ENCODE measurements at places on chromosomes 16 and 17. TPM values are rescaled to one million over a fixed set of nuclear protein-coding genes. Genes with fewer than 3 reads are reported as not detected.

DNA sequence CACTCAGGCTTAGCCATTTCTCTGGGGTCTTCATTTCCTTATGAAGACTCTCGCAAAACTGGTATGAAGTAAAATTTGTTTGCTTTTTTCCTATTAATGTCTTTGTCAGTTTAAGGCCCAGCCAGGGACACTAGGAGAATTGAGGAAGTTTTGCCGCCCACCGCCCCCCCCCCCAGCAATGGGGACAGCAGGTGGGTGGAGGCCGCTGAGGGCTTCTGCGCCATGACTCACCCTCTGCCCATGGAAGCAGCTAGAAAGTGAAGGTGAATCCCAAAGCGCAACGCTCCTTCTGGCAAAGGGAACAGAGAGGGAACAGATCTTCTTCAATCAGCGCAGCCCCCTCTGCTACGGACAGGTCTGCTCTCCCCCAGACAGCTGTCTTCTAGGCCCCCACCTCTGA, 49.7 kb downstream of the MARF1 start:
- H3K27me3 ChIP-seq = no peaks in the 10 kb centered on the region
- no peak overlapping the region for H3K4me3 ChIP-seq
- H3K27ac ChIP-seq = peak overlapping the region; percentile 82
- H3K36me3 ChIP-seq = peaks cover 48% of the 10 kb centered on the region

DNA sequence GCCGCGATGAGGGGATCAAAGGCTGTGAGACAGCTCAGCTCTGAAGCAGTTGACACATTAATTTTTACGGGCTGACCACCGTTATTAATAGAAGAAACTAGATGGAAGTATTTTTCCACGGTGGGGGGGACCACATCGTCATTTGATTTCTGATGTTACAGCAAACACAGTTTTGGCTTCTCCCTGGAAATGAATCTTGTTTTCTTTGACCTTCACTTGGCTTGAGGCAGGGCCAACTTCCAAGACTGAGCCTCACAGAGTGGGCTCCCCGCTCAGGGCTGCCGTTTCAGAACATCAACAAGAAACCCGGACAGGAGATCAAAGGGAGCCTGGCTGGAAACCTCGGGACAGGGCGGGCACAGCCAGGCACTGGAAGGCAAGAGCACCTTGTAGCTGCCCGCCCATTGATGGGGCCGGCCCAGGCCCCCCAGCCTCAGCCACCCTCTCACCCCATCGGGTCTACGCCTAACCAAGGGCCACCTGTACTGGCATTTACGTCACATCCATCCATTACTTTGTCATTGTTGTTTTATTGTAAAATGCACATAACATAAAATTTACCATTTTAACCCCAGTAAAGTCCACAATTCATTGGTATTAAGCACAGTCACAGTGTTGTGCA, 124.6 kb downstream of the C16orf95 start:
- H3K27me3 ChIP-seq = peaks cover 43% of the 10 kb centered on the region
- no peaks in the 10 kb centered on the region for H3K36me3 ChIP-seq
- no peak overlapping the region for H3K4me3 ChIP-seq
- DNase-seq = no peak
- H3K27ac ChIP-seq = no peak overlapping the region

- H3K36me3 ChIP-seq = peaks cover 6% of the 10 kb centered on the region
- H3K4me1 ChIP-seq = peaks cover 52% of the 10 kb centered on the region
- H3K4me3 ChIP-seq = no peak overlapping the region
- peaks cover 29% of the 10 kb centered on the region for H3K27me3 ChIP-seq
- H3K27ac ChIP-seq = no peak overlapping the region
Measured at GRCh38 chr17:40517981-40518380, 16.6 kb upstream of the TNS4 start.

- no peak overlapping the region for H3K4me3 ChIP-seq
- no peaks in the 10 kb centered on the region for H3K4me1 ChIP-seq
- peaks cover 36% of the 10 kb centered on the region for H3K27me3 ChIP-seq
- H3K36me3 ChIP-seq = no peaks in the 10 kb centered on the region
- DNase-seq = no peak
- H3K27ac ChIP-seq = no peak overlapping the region
Measured at GRCh38 chr16:56183266-56183665, 8.0 kb upstream of the GNAO1 start.

Gene MT1X
- total RNA-seq = 15.4 TPM

Gene SLC5A11
- total RNA-seq = 0.64 TPM

Gene CDH5
- total RNA-seq = not detected

Gene CEMP1
- 0.86 TPM for total RNA-seq

Data from Calu3 (cell line).